Central memory CD4-positive, alpha-beta T cell (primary cell): ENCODE measurements at places on chromosomes 3 and 15.

DNA sequence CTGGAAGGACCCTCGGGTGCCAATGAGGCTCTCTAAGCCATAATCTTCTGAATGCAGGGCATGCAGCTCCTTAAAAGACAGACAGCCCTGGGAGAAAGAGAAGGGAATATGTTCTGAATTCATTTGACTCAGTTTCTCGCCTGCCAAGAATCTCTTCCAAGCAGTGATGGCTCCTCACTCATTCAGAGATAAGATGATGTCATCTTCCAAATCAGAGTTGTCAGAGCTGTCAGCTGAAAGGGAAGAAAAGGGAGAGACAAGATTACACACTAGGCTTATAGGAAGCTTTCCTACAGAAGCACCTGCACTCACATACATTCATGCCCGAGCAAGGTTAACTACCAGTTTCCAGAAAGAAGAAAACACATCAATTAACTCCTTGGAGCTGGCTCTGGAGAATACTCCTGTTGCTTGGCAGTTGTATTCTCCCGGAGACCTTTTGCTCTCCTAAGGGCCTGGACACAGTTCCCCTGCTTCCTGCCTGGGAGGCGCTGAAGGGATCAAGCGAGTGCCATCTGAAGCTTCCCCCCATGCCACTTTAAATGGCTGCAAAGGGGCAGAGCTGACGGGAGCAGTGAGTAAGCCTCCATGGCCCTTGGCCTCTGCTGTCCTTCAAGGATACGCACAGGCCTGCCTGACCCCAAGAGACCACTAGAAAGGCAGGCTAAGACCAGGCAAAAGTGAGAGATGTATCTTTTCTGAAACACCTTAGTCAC is 7.7 kb downstream of the RBM15B start:
- DNase-seq, result no peak

GRCh38 chr3:124121379-124122312 is 129.7 kb upstream of the ROPN1 start:
- DNase-seq, result no peak

DNA sequence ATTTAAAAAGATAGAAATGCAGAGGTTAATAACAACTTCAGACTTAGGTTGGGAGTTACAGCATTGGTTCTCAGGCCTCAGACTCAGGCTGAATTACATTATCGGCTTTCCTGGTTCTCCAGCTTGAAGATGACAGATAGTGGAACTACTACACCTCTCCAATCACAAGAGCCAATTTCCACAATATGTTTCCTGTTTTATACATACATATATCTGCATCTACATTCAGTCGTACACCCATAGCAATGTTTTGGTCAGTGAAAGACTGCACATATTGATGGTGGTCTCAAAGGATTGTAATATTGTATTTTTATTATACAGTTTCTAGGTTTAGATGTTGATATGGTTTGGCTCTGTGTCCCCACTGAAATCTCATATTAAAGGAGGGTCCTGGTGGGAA is 35.4 kb downstream of the AADACL2 start:
- DNase-seq, result no peak

GRCh38 chr3:5806192-5806591 is 618.7 kb downstream of the EDEM1 start:
- no peak for DNase-seq

- DNase-seq, result peak; percentile 53
Observed at GRCh38 chr3:112519424-112520001, 20.2 kb upstream of the BTLA start.

DNA sequence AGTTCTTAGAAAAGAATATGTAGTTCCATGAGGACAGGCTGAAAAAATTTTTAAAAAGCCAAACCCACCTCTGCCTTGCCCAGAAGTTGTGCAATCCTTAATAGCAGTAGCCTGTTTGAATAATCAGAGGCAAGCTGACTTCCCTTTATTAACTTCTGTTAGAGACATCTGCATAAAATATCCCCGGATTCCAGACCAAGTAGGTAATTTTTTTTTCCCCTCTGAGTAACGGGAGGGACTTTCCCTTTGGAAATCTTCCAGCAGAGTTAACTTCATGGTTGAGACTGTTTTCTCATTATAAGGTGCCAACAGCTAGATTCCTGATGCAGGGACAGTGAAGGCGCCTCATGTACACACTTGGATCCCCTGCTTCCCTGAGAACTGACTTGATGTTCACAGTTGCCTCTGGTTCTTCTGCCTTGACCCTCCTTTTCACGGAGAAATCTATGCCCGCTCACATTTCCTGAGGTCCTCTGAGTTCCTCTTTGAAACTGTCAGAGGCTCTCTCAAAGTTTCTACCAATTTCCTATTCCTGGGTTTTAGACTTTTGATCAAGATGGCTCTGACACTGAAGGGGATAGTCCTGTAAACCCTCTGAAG is 227.6 kb upstream of the BHLHE40 start:
- DNase-seq, result no peak

- DNase-seq, result no peak
Observed at GRCh38 chr3:28053759-28054158, 187.7 kb upstream of the CMC1 start.

DNA sequence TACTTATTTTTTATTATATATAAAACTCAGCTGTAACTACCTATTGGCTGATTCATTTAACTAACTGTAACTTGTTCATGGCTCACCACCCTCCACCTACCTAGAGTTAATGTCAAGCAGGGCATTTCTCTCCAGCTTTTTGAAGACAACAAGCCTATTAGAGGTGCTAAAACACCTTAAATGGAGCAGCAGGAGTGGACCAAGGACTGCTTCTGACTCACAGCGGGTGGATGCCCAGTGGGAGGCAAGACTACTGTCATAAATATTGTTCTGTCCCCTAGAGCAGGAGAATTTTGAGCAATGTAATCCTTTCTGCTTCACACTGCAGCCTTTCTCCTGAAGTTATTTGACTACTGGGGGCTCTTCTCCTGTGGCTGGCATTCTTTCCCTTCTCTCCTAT is 146.9 kb downstream of the CLSTN2 start:
- DNase-seq, result no peak

DNA sequence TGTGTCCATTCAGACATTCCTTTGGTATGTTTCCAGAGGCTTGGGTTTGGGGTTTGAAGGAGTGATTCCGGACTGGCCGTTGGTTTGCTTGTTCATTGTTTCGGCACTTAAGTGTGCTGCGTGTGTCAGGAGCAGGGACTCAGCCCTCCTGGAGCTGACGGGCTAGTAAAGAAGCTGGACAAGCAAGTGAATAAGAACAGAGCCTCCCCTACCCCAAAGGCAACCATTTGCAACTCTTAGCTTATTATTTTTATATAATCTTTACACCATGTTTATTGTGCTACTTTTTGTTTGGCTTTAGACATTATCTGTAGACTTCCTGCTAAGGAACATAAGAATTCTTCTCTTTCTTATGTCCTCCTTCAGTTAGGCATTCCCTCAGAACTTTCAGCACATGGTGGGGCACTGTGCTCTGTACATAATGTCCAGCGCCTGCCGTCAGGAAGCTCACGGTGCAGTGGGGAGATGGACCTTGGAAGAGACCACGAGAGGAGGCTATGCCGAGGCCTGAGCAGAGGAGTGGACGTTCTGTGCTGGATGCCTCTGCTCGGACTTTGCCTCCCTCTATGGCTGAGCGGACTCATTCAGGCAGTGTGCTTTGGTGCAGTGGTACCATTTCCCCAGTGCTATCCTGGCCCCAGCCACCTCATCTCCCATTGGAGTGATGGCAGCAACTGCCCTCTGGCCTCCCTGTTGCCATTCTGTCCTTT is 65.4 kb downstream of the EEFSEC start:
- no peak for DNase-seq

DNA sequence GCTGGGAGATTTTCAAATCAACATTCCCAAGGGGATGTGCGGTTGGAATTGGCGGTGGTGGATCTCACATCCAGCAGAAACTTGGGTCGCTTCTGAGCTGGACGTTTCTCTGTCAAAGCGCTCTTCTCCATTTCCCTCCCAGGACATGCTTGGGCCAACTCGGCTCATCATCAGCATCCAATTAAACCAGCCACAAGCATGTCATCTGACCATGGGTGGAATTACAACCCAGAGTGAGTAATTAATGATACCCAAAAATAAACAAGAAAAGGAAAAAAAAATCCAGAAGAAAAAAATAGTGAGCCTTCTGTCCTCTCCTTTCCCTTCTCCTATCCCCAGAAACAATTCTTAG is 111.2 kb downstream of the XXYLT1 start:
- no peak for DNase-seq

- no peak for DNase-seq
Observed at GRCh38 chr3:156792114-156792513, 34.0 kb upstream of the LEKR1 start.

DNA sequence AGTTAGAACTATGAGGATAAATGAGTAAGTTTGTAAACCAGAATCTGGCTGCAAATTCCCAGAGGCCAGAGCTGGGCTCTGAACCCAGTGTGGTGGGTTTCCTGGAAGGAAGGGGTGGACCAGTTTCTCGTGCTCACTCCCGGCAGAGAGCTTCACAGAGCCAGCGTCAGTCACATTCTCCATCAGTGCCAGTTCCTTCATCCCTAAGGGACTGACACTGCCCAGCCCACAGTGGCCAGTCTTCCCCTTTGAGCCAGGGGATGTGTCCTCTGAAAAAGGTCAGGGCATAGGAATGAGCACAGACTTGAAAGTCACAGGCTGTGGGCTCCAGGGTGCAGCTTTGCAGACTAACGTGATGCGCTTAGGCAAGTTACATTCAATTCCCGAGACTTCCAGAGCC is 135.8 kb upstream of the HACD2 start:
- DNase-seq, result no peak

GRCh38 chr3:98731720-98732285 is 31.3 kb upstream of the ST3GAL6 start:
- DNase-seq, result no peak

DNA sequence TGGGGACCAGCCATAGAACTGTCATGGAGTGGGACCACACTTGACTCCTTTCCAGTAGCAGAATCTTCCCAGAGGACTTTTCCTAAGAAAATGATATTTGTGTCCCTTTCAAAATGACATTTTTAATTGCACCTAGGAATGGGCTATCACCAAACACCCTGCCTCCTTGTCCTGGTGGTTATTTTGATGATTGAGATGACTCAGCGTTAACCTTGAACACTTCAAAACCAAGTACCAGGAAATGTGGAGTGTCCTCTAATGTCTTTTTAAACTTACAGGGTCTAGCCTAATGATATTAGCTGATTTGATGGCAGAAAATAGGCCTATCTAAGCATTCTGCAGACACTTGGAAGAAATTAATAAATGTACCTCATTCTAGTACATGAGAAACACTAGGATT is 90.7 kb downstream of the HHLA2 start:
- DNase-seq, result no peak

- no peak for DNase-seq
Observed at GRCh38 chr3:157487339-157487738, 15.9 kb downstream of the VEPH1 start.

DNA sequence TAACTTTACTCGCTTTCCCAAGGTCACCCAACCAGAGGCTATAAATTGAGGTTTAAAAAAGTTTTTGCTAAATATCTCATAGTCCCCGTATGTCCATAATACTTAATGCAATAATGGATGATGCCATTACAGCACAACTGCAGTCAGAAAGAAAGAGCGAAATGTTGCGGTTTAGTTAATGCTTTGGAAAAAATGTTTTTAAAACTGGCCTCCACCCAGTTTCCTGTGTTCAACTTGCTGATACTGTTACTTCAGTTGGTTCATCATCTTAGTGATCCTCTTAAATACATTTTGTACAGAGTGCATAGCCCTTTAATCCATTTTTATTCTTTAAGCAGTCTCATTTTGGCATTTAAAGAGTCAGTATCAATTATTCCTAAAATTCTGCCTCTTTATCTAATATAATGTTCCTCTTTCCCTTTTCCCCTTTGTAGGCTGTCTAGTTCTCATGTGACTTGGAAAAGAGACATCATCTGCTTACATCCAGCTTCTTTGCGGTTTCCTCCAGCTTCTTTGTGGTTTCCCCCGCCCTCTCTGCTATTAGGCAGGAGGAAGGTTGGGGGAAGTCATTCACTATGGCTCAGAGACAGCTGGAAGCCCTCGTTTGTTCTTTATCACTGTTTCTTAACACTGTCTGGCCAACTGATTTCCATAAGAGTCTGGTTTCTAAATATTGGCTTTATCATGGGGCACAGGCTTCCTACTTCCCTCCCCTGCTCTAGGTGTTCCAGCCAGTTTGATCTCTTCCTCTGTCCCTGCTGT is 154.3 kb downstream of the GOLIM4 start:
- no peak for DNase-seq

- no peak for DNase-seq
Observed at GRCh38 chr3:31077826-31078225, 183.4 kb upstream of the GADL1 start.

- DNase-seq, result no peak
Observed at GRCh38 chr3:15428539-15428938, 1.1 kb downstream of the EAF1 start.

- no peak for DNase-seq
Observed at GRCh38 chr3:63067999-63068645, 192.9 kb upstream of the CADPS start.

DNA sequence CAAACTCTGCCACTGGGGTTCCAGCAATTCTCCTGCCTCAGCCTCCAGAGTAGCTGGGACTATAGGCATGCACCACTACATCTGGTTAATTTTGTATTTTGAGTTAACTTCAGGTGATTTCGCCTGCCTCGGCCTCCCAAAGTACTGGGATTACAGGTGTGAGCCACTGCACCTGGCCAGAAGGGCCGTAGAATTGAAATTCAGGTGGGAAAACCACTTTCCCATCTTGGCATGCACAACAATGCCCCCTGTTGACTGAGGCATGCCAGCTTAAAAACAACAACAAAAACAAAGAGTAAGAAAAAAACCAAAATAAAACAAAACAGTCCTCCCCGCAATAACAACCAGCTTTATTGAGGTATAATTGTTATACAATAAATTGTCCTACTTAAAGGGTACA is 32.6 kb upstream of the RAB11A start:
- DNase-seq, result no peak

DNA sequence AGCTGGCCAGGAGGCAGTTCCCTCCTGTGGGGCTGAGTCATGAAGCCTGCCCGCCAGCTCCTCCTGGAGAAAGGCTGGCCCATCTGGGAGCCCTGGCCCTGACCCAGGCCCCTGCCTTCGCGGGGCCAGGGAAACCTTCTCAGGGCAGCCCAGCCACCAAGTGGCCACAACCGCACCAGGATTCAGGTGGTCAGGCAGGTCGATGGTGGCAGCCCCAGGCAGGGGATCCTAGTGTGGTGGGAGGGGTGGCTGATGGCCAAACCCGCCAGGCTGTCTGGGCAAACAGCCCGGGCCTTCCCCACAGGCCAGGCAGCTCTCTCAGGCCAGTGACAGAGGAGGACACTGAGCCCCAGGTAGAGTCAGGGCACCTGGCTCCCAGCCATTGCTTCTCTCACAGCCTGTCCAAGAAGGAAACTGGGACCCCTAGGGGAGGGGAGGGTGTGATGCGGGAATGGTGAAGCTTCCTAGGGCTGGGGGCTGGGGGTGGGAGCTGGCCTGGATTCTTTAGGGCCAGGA is 1.2 kb downstream of the TWF2 start:
- DNase-seq, result no peak

GRCh38 chr15:55774113-55774970 is 31.4 kb upstream of the PRTG start:
- DNase-seq, result no peak
